ENCODE measurements at places on chromosomes 1 and 21.

- DNase-seq = no peak
Measured at GRCh38 chr1:40803447-40803846, 19.9 kb downstream of the KCNQ4 start.

GRCh38 chr1:87329051-87329525, 408 bp downstream of the LMO4 start:
- DNase-seq = no peak

DNA sequence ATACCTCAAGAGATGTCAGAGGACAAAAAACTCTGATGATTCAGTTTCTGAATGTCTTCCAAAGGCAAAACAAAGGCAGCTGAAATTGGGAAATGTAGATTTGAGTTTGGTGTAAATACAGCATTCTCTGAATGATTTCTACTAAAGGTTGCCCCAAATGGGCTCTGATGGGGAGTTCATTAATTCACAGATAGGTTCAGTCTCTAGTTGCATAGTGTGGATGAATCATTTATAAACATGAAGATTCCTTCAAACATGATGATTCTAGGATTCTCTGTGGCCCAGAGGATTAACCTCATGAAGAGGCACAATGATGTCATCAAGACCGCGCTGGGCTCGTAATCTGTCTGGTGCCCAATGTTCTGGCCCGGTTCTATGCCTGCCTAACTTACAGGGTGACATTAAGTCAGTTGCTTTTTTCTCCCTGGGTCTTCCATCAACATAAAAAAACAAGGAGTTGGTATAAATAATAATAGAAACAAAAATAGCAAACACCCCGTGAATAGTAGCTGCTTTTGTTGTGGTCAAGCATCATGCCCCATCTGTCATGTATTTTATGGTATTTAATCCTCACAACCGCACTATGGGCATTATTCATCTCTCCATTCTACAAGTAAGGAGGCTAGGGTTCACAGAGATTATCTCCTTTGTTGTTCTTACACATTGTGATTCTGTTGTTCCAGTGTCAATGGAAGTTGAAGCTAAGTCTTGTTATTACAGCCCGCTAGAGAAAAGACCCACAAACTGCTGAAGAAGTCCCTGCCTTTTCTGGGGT, 509.6 kb upstream of the USP24 start:
- DNase-seq = no peak

DNA sequence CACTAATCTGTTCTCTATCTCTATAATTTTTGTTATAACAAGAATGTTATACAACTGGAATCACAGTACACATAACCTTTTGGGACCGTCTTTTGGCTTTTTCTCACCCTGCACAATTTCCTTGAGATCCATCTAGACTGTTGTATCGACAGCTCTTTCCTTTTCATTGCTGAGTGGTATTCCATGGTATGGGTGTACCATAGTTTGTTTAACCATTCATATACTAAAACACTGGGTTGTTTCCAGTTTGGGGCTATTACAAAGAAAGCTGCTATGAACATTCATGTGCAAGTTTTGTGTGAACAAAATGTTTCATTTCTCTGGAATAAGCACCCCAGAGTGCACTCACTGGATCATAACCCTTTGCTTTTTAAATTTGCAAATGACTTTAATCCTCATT, 15.4 kb upstream of the HCRTR1 start:
- no peak for DNase-seq

DNA sequence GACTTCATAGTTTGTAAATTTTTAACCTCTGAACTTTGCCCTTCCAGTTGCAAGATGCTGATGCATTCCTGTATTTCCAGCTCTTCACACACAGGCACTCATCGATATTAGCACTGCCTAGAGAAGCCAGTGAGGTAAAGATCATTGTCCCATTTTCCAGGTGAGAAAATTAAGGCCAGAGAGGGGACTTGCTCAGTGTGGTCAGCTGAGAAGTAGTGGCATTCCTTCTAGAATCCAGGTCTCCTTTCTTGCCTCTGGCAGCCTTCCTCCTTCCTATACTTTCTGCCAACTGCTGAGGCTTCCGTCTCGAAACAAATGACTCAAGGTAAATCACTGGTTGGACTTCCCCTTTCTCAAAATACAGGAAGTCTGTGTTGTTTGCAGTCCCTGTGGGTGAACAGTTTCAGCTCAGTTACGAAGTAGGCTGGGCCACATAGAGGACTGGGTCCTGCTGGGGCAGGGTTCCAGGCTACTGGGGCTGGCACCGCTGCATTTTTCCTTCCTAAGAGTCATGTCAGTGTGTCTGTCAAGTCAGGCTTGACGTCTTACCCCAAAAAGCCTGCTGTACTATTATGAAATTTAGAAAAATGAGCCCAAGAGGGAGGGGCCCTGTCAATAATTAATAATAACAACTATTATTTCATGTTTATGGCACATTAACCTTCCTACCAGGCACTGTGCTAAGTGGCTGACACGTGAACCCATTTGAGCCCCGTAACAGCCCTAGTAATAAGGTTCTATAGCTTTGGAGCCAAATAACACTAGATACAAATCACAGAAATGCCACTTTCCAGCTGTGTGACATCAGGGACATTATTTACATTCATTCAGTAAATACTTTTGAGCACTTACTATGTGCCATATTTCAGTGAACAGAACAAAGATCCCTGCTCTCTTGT, 16.6 kb upstream of the RNF19B start:
- DNase-seq = peak; percentile 95

- DNase-seq = no peak
Measured at GRCh38 chr1:181969902-181970301, 91.6 kb downstream of the ZNF648 start.

- DNase-seq = no peak
Measured at GRCh38 chr1:37174341-37174740, 140.0 kb upstream of the GRIK3 start.

DNA sequence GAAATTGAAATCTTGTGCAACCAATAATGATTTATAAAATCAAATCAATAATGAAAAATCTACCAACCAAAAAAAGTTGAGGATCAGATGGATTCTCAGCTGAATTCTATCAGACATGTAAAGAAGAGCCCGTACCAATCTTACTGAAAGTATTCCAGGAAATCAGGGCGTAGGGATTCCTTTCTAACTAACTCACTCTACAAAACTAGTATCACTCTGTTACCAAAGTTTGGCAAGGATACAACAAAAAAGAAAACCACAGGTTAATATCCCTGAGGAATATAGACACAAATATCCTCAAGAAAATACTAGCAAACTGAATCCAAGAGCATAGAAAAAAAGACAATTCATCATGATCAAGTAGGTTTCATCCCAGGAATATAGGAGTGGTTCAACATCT, 52.8 kb upstream of the ADGRL4 start:
- no peak for DNase-seq

GRCh38 chr1:70411360-70411844, 334 bp downstream of the CTH start:
- DNase-seq = no peak

DNA sequence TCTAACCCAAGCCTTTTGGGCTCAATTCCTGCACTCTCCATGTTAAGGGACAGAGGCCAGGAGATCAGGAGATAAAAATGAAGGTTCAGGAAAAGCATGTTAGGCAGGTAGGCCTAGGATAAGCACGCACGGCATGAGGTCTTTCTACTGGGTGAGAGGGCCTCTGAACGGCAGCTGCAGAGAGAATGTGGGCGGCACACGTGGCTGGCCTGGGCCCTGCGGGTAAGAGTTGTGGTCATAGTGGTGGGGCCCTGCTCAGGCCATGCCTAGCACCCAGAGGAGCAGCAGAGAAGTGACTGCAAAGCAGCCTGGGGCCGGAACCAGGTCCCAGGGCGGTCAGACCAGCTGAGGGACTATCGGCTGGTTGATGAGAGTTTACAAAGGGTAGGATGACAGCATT, 7.5 kb upstream of the FOXO6 start:
- DNase-seq = no peak

- no peak for DNase-seq
Measured at GRCh38 chr1:117641536-117641935, 35.7 kb downstream of the TENT5C start.

- DNase-seq = peak; percentile 9
Measured at GRCh38 chr1:112172294-112172882, 182.9 kb upstream of the KCND3 start.

DNA sequence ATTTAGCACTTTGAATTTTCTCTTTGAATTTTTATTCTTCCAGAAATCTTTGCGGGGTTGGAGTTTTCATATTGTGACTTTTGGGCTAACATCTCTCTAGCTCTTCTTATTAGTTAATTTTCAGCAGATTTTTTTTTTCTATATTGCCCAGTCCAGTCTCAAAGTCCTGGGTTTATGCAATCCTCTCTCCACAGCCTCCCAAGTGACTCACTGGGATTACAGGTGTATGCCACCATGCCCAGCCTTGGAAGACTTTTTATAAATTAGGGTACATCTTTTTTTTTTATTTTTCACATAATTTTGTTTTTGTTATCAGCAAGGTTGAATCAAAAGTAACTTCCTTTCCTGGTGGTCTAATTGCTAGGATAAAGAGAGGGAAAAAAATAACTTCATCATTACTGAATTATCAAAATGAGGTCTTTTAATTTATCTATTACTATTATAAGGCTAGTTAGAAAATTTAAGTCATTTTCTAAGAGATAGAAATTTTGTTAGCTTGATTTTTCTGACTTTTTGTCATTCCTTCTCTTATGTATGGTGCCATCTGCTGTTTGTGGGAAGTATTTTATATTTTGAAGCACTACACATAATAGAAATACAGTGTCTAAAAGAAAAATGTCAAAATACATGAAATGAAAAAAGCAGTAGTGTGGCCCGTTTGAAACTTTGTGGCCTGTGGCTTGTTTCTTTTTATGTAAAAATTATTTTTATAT, 273.4 kb upstream of the CACYBP start:
- DNase-seq = peak; percentile 4

GRCh38 chr1:37724575-37724974, 32.3 kb downstream of the CDCA8 start:
- DNase-seq = no peak

- DNase-seq = no peak
Measured at GRCh38 chr21:35377505-35378090, 328.5 kb upstream of the RUNX1 start.

DNA sequence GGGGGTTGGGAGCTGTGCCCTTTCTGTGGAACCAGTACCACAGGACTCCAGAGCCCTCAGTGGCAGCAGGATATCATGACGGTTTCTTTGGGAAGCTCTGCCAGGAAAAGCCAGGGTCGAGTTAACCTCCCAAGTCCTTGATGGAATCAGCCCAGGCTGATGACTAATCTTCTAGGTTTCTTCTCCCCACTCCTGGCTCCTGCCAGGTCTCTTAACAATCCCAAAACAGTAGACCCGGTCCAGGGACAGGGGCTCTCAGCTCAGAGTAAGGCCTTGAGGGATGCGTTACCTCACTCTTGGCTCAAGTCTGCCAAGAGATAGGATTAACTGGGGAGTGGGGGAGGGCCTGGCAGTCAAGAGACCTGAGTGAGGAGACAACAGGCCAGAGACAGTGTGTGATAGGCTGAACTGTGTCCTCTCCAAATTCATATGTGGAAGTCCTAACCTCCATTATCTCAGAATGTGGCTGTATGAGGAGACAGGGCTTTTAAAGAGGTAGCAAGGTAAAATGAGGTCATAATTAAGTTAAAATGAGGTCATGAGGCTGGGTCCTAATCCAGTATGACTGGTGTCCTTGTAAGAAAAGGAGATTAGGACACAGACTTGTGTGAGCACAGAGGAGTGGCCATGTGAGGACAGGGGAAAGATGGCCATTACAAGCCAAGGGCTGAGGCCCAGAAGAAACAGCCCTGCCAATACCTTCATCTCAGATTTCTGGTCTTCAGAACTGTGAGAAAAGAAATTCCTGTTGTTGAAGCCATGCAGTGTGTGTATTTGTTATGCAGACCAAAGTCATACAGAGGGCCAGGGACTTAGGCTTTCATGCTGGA, 95.0 kb downstream of the BEND5 start:
- DNase-seq = no peak

Measured in kidney epithelial cell (primary cell).